ENCODE measurements at places on chromosomes 4 and X.

- DNase-seq, result peak; percentile 2
Observed at GRCh38 chr4:153432965-153433753, 33.0 kb upstream of the TMEM131L start.

DNA sequence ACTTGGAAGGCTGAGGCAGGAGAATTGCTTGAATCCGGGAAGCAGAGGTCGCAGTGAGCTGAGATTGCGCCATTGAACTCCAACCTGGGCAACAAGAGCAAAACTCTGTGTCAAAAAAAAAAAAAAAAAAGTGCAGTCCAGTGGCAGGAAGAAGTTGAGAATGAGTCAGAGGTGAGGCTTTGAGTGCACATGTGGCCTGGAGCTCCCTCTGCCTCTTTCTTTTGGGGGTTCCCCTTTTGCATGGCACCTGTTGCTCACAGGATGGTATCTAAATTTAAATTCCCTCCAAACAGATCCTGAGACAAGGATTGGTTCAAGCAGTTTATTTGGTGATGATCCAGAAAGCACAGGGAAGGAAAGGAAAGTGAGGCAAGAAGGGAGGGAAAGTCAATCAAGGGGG is 151.4 kb upstream of the STX18 start:
- DNase-seq, result no peak

DNA sequence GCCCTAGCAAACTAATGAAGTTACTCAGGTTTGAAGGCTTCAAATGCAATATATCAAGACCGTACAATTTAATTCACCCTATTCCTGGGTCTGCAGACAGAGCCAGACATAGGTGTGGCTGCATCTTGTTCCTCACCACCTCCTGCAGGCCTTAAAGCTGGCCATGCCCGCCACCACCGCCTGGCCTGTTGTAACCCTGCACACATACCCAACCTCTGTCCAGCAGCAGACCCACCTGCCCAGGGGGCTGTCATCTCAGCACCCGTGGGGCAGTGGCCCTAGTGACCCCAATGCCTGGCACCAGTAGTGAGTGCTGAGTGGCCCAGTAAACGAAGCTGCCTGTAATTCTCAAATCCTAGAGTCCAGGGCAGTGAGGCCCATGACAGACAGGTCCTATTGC is 40.7 kb downstream of the ZBTB49 start:
- DNase-seq, result no peak

GRCh38 chr4:37438564-37439279 is 194.2 kb downstream of the NWD2 start:
- DNase-seq, result no peak

DNA sequence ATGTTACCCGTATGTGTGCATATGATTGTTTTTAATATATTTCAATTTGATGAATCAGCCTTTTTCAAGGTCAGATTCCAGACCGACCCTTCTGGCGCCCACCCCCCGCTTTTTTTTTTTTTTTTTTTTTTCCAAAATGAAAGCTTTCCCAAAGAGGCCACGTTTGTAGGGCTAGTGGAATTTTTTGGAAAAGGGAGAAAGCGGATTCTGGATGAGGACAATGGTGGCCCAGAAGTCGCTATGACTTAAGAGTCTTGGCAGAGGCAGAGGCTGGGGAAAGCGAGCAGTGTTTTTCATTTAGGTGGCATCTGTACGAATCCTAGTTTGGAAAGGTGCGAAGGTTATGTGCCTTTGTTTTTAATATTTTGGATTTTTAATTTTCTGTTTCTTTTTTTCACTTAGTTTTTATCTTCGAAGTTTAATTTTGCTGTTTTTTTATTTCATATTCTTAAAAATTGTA is 14.6 kb downstream of the NDUFB11 start:
- no peak for DNase-seq

DNA sequence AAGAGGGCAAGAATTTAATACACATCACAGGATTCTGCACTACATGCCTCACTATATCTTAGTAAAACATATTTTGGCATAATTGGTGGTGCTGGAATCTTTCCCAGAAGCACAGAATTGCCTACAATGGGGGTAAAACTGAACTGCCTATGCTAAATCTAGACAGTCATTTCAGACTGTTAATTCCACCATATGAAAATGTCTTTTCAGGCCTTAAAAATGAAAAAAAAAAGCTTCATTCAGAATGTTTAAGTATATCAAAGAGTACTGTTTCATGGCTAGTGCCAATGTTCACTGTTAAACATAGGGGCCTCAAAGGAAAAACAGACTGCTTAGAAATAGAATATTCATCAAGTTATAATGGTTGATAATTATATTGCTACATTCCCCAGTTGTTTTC is 797.0 kb downstream of the PCDH19 start:
- no peak for DNase-seq

DNA sequence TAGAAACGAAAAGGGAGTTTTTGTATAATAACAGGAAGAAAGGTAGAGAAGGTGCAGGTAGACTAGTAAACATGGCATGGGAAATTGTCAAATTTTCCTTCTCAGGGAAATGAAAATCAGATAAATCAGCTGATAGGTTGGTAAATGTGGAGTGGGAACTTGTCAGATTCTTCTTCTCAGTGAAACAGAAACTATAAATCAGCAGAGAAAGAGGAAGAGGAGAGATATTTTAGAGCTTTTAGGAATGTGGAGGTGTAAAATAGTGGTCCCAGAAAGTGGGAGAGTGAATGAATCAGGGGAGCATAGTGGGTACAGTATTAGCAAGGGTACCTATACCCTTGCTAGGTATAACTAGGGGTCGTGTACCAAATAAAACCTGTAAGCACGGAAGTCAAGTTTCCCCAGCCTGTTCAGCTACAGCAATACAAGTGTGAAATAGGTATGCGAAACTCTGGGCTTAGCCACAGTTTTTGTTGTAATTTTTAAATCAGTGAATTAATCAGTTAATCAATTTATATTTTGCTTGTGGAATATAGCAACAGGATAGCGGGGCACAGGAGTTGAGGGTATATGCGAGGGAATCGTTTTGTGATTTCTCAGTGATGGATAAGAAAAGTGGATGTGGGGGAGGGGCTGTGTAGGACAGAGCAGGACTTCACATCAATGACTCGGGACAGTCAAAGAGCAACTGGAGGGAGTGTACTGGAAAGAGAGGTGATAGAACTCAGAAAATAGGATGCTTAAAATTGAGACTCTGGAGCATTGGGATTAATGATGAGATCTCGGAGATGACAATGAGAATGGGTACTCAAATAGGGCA is 561.5 kb downstream of the INPP4B start:
- no peak for DNase-seq

DNA sequence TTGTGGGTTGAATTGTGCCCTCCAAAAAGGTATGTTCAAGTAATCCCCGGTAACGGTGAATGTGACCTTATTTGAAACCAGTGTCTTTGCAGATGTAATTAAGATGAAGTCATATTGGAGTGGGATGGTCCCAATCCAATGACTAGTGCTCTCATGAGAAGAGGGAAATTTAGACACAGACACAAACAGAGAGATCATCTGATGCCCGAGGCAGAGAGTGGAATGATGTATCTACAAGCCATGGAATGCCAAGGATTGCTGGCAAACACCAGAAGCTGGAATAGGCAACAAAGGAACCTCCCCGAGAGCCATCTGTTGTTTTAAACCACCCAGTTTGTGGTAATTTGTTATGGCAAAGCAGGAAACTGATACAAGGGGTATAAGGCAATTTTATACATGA is 35.1 kb downstream of the RPS6KA3 start:
- no peak for DNase-seq

DNA sequence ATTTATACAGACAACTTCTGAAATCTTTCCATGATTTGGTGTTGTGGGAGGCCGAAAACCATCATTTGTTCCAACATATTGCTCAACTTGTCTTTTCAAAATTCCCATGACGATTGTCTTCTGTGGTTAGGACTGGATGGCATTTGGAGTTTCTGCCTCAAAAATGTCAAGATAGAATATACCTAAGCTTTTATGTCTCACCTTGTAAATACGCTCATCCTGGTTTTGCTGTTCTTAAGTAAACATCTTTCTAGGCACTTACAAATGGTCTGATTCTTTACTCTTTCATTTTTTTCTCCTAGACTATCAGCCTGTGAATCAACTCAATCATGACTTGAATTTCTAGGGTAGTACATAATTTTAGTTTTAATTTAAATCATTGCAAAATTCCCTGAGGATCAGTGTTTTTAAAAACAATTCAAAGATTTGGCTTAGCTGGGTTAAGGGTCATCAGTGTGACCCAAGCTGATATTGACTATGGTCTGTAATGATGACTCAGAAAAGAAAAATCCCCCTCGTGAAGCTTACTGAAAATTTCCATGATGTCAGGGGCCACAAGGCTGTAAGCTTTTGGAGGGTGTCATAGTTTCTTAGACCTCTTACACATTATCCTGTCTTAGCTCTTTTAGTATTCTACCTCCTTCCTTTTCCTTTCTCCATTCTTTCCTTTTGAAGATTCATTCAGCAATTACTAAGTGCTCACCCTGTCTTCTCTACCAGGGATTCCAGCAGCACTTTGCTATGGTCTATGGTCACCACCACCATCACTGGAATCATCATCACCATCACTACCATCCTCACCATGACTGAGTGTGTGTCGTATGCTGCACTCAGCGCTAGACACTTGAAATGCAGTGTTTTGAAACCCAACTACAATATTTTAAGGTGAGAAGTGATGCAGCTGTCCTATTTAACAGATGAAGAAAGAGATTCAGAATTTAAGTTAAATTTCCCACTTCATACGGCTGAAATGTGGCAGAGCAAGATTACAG is 124.4 kb downstream of the CPE start:
- DNase-seq, result no peak

DNA sequence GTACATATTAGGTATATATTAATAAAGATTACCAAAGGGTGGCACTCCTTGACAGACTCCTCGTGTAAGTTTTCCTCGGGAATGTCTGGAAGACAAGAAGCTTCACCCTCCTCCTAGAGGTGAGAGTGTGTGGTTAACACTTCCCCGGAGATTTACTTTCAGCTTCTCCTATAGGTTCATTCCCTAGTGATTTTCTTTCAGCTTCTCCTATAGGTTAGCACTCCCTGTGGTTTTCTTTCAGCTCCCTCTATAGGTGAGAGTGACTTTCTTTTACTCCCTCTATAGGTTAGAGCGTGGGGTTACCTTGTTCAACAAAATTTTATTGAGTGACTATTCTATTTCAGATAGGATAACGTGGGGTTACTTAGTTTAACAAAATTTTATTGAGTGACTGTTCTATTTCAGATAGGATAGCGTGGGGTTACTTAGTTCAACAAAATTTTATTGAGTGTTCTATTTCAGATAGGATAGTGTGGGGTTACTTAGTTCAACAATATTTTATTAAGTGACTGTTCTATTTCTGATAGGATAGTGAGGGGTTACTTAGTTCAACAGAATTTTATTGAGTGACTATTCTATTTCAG is 106.0 kb upstream of the PLAC1 start:
- no peak for DNase-seq

DNA sequence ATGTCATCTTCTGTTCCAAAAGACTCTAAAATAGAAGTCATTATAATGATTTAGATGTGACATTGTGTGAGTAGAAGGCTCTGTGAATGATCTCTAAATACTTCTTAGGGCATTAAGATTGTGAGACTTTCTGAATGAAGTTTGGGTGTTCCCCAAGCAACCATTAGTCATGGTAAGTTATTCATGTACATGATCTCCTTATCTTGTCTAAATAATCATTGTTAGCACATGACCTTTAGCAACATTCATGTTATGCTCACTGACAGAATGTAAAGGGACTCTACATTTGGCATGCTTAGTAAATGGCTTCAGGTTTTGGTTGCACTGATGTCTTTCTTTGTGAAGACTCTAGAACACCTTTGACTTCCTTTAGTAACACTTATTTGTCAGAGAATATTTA is 140.8 kb upstream of the AGA start:
- DNase-seq, result no peak

DNA sequence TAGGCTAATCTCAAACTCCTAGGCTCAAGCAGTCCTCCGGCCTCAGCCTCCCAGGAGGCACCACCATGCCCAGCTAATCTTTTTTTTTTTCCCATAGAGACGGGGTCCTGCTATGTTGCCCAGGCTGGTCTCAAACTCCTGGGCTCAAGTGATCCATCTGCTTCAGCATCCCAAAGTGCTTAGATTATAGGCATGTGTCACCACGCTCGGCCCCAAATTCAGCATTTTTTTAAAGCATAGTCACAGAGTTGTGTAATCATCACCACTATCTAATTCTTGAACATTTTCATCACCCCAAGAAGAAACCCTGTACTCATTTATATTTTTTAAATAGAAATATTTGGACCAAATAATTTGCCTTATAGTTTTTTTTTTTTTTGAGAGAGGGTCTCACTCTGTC is 10.3 kb downstream of the CENPI start:
- DNase-seq, result no peak

DNA sequence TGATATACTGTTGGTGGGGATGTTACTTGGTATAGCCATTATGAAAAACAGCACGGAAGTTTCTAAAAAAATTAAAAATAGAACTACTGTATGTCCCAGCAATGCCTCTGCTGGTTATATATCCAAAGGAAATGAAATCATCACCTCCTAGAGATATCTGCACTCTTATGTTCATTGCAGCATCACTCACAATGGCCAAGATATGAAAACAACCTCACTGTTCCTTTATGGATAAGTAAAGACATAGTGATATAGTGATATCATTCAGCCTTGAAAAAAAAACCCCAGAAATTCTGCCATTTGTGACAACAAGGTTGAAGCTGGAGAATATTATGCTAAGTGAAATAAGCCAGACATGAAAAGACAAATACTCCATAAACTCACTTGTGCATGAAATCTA is 543.8 kb upstream of the SLIT2 start:
- no peak for DNase-seq

GRCh38 chr4:114076899-114077570 is 97.6 kb upstream of the ARSJ start:
- DNase-seq, result no peak

Data from SHP77 (cell line).